Activated T-cell treated with anti-CD3 and anti-CD28 coated beads, Interleukin-2, amount 50 U/mL, for 72 hours (primary cell): ENCODE measurements at places on chromosomes 7 and 10. TPM values are rescaled to one million over a fixed set of nuclear protein-coding genes. Genes with fewer than 3 reads are reported as not detected.

GRCh38 chr10:89064748-89065147 is 74.2 kb downstream of the FAS start:
- no peak for DNase-seq

DNA sequence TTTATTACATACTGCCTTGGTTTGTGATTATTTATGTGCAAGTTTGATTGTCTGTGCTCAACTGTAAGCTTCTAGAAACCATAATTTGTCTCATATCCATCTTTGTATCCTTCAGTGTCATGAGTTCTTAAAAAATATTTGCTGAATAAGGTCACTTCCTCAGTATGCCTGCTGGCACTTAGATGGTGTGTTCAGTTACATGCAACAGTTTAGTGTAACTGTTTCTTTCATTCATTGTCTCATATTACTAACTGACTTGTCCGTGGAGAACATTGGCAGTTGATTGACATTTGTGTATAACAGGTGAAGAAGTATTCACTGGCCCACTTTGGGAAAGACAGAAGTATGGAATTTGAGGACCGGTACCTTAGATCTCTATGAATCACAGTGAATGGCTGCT is 236.9 kb downstream of the PRKG1 start:
- DNase-seq, result no peak

GRCh38 chr10:132648072-132648850 is 110.7 kb downstream of the INPP5A start:
- no peak for DNase-seq

DNA sequence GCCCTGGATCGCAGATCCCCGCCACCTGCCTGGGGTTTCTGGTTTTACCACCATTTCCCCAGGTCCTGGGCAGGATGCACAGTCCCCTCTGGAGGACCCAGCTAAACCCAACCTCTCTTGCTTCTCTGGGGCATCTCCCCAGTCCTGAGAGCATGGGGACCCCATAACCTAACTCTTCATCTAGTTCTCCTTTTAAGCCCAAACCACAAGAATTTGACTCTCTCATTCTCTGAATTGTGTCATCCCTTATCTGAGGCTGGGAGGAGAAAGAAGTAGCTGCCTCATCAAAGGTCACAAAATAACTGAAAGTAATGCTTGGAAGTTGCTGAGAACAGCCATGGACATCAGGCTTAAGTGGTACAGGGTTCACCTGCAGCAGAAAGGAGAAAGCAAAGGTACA is 159.9 kb downstream of the FGFR2 start:
- DNase-seq, result no peak

DNA sequence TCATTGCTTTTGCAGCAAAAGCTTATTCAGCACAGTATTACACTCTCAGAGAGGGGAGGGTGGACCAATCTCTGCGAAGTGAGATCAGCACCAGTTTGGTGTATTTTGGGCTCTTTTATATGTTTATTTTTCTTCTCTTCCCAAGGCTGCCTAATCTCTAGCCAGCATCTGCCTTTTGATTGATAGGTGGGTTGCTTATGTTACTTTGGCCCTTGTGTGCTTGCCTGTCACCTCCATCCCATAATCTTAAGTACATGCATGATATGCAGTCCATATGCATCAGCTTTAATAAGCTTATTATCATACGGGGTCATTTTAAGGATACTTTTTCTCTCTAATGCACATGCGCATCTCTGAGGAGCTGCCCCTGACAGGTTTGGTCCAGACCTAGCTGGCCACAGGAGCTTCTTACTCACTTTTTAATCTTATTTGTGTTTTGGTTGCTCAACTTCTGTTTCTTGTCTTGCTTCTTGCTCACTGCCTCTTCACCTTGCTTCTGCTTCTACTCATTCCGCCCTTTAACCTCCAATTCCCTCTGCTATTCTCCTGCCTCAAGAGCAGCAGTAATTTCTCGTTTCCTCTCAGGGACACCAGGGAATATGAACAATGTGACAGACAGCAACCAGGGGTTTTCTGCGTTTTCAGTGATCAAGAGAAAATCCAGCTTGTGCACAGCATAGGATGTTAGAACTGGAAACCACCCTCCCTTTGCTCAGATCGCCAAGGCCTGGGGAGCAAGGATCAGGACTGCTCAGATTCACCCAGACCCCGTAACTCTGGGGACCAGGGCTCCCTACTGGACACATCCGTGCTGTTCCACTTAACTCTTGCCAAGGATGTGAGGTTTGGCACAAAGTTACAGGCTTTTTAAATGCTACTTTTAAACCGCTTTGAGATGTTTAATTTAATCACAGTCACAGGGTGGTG is 10.0 kb downstream of the RGR start:
- no peak for DNase-seq

- no peak for DNase-seq
Measured at GRCh38 chr10:131724891-131725580, 175.8 kb upstream of the PPP2R2D start.

Gene LRRD1
- not detected for total RNA-seq

Gene ABLIM1
- total RNA-seq, result 219 TPM

Gene MKX
- 2.2 TPM for total RNA-seq
